ENCODE measurements at places on chromosomes 5 and 9. TPM values are rescaled to one million over a fixed set of nuclear protein-coding genes. Genes with fewer than 3 reads are reported as not detected.

GRCh38 chr9:112608851-112609250, 109.1 kb downstream of the INIP start:
- H3K36me3 ChIP-seq, result no peaks in the 10 kb centered on the region
- peaks cover 7% of the 10 kb centered on the region for H3K4me1 ChIP-seq
- no peak overlapping the region for H3K4me3 ChIP-seq
- DNase-seq, result no peak

- no peak overlapping the region for H3K4me3 ChIP-seq
- DNase-seq, result no peak
- H3K4me1 ChIP-seq, result no peaks in the 10 kb centered on the region
- no peaks in the 10 kb centered on the region for H3K36me3 ChIP-seq
- H3K27ac ChIP-seq, result no peak overlapping the region
These were observed 251.1 kb downstream of the PDZD2 start for GRCh38 chr5:31890046-31890445.

DNA sequence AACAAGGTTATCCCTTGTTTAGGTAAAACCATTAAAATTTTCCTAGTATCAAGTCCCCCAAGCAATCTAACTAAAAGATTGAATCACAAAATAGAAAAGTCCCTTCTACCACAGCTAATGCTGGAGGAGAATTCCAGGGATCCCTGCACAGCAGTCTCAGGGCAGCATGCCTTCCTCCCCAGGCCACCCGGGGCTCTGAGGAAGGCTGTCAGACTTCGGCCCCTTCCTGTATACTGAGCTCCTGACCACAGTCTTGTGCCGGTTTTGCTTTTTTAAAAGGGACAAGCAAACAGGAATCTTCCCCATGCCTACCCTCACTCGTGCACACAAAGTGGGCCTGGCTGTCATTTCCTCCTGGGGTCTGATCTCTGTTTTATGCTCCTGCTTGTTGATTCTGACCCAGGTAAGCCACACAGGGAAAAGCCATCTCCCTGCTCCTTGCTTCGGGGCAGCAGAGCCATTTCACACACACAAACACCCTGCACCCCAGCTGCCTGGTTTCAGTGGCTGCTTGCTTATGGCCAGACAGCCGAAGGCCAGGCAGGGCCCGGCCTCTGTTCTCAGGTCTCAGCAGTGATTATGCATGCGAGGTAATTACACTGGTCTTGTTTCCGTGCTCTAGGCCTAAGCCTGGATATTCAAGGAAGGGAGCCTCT, 211.9 kb downstream of the NXNL2 start:
- H3K4me3 ChIP-seq, result no peak overlapping the region
- peaks cover 14% of the 10 kb centered on the region for H3K27me3 ChIP-seq

GRCh38 chr9:23005156-23005555, 558.5 kb downstream of the DMRTA1 start:
- no peaks in the 10 kb centered on the region for H3K36me3 ChIP-seq
- no peak for DNase-seq
- no peak overlapping the region for H3K27ac ChIP-seq
- H3K4me1 ChIP-seq, result no peaks in the 10 kb centered on the region
- no peak overlapping the region for H3K4me3 ChIP-seq

DNA sequence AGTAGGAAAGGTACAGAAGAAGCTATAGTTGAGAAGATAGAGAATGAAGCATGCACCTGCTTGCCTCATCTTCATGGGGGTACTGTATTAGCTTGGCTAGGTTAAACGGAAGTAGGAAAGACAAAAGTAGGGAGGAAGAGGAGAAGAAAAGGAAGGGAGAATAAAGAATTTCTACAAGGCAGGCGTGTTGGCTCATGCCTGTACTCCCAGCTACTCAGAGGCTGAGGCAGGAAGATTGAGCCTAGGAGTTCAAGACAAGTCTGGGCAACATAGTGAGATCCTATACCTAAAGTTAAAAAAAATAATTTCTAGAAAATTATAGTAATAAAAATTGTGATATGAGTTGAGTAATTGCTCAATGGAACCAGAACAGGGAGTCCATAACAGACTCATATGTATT, 61.9 kb downstream of the APTX start:
- no peaks in the 10 kb centered on the region for H3K4me1 ChIP-seq
- H3K27ac ChIP-seq, result no peak overlapping the region
- no peak for DNase-seq
- peaks cover 7% of the 10 kb centered on the region for H3K27me3 ChIP-seq
- peaks cover 19% of the 10 kb centered on the region for H3K36me3 ChIP-seq
- H3K4me3 ChIP-seq, result no peak overlapping the region

DNA sequence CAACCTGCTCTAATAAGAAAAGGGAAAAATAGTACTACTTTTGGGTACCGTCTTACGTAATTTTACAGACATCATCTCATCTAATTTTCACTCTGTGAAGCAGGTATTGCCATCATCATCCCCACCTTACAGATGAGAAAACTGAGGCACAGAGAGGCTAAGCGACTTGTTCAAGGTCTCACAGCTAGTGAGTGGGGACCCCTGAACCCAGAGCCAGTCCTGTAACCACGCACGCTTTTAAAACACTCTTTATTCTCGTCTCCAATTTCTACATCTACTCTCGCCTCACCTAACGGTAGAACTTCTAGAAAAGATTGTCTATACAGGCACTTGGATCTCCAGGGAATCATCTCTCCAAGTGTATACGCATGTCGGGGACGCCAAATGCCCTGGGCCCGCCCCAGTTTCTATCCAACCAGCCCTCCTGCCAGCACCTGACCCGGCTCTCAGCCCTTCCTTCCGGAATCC, 1.5 kb upstream of the TRAF1 start:
- H3K4me1 ChIP-seq, result peaks cover 70% of the 10 kb centered on the region
- H3K27ac ChIP-seq, result peak overlapping the region; percentile 98
- DNase-seq, result no peak
- no peaks in the 10 kb centered on the region for H3K27me3 ChIP-seq

DNA sequence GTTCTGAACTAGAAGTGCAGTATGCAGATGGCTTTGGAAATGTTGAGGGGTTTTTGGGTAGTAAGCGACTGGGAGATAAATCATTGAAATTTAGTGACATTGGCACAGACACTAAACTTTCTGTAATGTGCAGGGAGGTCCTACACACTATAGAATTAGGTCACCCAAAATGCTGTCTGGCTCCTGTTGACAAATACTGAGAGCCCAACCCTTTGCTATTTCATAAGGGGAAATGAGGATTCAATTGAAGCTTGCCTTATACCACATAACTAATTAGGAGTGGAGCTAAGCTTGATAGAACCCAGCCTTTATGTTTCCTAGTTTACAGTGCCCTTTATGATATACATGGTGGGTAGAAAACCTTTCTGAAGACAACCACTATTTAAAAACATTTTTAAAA, 22.6 kb downstream of the HMGXB3 start:
- H3K4me1 ChIP-seq, result peaks cover 12% of the 10 kb centered on the region
- H3K4me3 ChIP-seq, result no peak overlapping the region
- no peak overlapping the region for H3K27ac ChIP-seq
- DNase-seq, result no peak
- no peaks in the 10 kb centered on the region for H3K27me3 ChIP-seq

- no peaks in the 10 kb centered on the region for H3K4me1 ChIP-seq
- H3K27ac ChIP-seq, result no peak overlapping the region
- H3K27me3 ChIP-seq, result no peaks in the 10 kb centered on the region
- DNase-seq, result no peak
- H3K36me3 ChIP-seq, result peaks cover 5% of the 10 kb centered on the region
These were observed 200.0 kb downstream of the FGF10 start for GRCh38 chr5:44189255-44189654.

GRCh38 chr5:108989761-108990392, 242.2 kb downstream of the FER start:
- no peak overlapping the region for H3K4me3 ChIP-seq
- H3K4me1 ChIP-seq, result no peaks in the 10 kb centered on the region
- H3K27me3 ChIP-seq, result no peaks in the 10 kb centered on the region
- H3K36me3 ChIP-seq, result peaks cover 27% of the 10 kb centered on the region
- no peak overlapping the region for H3K27ac ChIP-seq

OR13C4 gene
- total RNA-seq, result not detected

SIGMAR1 gene
- 45.6 TPM for total RNA-seq

MEIKIN gene
- not detected for total RNA-seq

TTF1 gene
- 17.1 TPM for total RNA-seq

C9orf78 gene
- total RNA-seq, result 39.8 TPM

GOLPH3 gene
- 72.5 TPM for total RNA-seq

PLAC8L1 gene
- 2.5 TPM for total RNA-seq
